IPS DF 6.9 (cell line): ENCODE measurements at places on chromosomes 11 and 22.

DNA sequence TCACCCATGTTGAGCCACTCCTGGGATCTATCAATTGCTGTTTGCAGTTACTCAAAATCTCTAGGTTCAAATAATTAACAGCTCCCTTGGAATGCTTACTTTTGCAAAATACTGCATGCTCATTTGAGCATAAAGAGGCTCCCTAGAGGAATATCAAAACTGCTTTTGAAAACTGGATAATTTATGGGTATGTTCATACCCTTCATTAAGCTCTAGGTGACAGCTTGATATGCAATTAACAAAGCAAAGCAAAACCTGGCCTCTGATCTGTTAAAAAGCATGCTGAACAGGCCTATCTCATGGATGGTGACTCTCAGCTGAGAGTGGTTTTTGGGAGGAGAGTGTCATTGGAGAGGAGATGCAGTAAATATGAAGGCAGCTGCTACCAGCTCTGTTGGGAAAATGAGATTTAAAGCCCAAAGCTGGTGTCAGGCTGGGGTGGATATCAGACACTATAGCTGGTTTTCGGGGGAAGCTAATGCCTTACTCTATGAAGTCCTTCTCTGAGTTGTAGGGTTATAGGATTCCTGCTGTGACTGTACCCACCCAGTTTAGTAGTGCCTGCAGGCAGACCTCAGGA is 110.9 kb downstream of the RASSF10 start:
- no peak for DNase-seq

GRCh38 chr11:71355281-71355680 is 92.9 kb downstream of the DHCR7 start:
- DNase-seq = no peak

DNA sequence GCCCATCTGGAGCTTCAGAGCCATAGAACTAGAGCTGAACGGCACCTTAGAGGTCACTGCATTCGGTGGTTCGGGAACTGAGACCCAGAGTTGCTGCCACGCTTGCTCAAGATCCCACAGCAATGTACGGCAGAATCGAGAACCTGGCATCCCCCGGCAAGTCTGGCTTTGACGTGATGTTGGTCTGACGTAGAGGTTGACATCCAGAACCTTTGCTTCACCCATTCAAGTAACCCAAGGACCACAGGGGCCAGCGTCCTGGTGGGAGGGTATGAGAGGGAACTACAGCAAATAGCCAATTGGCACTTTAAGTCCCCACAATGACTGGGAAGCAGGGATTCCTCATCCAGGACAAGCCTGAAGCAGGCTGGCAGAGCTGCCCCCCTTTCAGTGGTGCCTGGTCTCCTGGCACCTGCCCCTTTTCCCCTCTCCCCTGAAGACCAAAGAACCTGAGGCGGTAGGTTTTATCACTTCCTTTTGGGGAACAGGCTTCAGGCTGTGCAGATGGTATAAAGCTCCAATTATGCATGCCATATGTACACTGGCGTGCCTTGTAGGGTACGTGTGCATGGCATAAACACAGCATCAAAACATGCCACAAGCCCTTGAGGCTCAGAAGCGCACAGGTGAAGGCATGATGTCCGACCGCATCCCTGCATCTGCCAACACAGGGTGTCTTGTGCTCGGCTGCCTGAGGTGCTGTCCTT is 15.3 kb upstream of the TEF start:
- no peak for DNase-seq

- no peak for DNase-seq
Measured at GRCh38 chr11:20025332-20025840, 134.9 kb downstream of the DBX1 start.

DNA sequence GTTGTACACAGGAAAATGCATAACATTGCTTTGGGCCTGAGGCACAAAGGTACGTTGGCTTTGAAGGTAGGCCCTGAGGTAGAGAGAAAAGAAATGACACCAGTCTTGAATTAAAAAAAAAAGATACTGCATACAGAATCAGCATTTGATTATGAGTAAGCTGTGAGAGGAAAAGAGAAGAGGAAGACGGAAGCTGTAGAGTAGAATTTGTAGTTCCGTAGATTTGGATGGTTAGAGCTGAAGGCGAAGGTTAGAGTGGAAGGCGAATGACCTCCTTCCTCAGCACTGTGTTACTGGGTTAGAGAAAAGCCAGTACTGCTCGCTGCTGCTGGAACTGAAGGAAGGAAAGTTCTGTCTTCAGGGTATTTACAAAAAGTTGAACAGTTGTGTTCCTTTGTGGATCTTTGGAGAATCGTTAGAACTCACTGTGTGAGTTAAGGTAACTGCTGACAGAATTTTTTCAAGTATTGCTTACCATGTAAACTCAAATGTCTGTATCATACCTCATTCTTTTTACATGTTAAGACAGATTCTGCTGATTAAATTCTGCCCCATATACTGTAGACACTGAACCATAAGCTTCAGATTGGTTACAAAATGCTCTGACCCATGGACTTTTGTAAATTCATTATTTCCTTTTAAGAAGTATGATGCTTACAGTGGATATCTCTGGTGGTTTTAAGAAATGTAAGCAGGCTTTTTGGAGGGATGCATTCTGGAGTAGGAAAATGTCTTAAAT is 50.2 kb downstream of the MCAM start:
- DNase-seq = no peak

DNA sequence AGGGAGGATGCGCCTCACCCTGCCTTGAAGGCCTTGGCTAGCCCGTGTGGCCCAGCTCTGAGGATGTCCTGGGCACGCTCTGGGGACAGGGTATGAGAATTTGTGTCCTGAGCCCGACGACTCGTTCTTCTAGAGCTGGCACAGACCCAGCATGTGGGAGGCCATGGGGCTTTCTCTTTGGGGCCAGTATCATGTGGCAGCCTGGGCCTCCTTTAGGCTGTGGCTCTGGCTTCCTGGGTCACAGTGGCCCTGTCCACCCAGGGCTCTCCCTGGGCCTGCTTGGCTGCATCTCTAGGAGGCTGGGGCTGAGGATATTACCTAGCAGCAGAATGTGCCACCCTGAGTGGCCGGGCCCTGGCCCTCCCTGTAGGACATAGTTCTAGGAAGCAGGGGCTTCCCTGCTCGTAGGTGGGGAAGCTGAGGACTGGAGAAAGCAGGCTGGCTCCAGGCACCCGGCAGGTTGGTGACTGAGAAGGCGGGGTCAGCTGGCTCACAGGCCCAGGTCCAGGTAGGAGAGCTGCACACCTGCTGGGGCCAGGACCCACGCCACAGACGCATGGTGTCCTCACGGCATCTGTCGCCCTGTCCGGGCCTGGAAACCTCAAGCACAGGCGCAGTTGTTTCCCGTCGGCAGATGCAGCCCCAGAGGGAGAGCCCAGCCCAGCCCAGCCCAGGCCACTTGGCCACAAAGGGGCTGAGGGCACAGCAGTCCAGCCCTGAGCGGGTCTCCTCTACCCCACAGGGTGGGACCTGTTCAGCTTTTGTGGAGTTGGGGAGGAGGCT is 6.8 kb downstream of the CCDC188 start:
- no peak for DNase-seq

GRCh38 chr22:47008208-47008885 is 245.9 kb downstream of the TBC1D22A start:
- DNase-seq = no peak

DNA sequence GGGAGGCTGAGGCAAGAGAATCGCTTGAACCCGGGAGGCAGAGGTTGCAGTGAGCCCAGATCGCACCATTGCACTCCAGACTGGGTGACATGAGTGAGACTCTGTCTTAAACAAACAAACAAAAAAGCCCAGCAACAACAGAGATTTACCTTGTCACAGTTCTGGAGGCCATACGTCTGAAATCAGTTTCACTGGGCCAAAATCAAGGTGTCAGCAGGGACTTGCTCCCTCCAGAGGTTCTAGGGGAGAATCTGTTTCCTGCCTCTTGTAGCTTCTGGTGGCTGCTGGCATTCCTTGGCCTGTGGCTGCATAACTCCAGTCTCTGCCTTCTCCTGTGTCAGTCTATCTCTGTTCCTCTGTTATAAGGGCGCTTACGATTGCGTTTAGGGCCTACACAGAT is 1.5 kb downstream of the DDX10 start:
- DNase-seq = no peak

DNA sequence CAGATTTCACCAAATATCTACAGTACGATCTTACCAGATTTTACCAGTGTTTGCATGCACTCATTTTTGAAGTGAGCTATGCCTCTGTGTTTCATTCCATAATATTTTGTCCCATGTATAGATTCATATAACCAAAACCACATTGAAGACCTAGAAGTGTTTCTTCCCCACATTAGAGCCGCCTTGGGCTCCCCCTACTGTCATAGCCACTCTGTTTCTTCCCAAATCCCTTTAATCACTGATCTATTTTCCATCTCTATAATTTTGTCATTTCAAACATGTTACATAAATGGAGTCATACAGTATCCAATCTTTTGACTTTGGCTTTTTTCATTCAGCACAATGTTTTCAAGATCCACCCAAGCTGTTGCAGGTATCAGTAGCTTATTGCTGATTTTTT is 12.7 kb downstream of the MRGPRX3 start:
- DNase-seq = no peak

DNA sequence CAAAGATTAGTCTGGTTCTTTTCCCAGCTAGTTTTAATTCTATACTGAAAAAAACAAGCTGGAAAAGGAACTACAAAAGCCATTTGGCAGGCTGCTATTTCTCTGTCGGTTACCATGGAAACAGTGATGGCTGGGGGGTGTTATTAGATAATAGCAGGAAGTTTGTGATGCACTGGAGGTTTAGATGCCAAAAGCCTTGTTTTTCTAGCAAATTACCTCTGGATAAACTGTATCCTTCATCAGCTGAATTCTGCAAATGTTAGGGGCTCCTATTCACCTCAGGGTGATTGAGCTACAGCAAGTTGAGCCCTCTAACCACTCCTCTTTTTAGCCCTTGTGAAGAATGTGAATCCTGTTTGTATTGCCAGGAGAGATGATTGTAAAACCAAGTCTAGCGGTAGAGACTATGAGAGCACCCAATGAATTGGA is 25.2 kb downstream of the ALKBH3 start:
- no peak for DNase-seq

- no peak for DNase-seq
Measured at GRCh38 chr11:19919050-19919561, 206.5 kb downstream of the NAV2 start.

GRCh38 chr11:85752890-85753581 is 57.9 kb downstream of the SYTL2 start:
- DNase-seq = no peak

DNA sequence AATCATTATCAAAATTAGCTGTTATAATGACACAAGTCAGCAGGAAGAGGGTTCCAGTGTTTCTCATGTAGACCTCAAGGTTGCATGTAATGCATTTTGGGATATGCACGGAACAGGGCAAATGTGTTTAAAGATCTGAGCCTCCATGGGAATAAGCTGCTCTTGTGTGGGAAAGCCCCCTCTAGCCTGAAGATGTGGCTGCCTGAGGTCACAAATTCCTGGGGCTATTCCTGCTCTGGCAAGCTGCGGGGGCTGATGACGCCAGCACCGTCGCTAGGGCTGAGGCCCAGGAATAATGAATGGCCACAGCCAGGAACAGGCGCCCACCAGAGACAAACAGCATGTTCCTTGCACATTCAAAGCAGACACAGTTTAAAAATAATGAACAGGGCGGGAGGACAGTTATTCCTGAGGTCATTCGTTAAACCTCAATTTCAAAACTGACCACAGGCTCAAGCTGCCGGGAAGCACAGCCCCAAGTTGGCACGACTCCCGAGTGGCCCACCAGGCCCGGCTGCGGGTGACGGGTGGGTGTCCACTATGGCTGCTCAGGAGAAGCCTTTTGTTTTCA is 11.7 kb downstream of the OSBPL5 start:
- DNase-seq = no peak

DNA sequence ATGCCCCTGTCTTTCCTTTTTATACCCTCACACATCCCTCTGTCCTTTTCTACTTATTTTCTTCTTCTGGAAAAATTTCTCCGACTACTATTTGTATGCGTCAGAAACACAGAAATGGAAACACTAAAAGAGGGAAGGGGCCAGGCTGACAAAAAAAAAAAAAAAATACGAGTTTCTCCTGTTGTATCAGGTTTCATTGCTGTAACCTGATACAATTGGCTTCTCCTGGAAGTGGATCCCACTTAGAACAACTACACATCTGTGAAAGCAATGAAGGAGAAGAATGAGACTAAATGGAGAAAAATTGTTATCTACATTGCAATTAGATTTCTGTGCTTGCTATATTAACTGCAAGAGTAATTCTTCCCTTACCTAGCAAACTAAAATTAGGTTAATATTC is 393.9 kb downstream of the GUCY1A2 start:
- DNase-seq = no peak

GRCh38 chr11:94550513-94550912 is 6.8 kb downstream of the FUT4 start:
- DNase-seq = no peak

DNA sequence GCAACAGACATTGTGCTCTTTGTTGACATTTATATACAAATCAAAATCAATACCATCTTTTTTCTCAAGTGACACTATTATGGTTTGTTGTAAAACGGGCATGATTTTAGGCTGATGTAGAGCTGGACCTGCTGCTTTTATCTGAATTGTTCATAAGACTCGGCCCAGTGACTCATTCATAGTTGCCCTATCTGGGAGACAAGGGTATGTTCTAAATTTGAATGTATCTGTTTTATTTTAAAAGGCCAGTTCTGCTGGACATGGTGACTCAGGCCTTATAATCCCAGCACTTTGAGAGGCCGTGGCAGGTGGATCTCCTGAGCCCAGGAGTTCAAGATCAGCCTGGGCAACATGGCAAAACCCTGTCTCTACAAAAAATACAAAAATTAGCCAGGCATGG is 39.3 kb downstream of the CEP295 start:
- no peak for DNase-seq

- no peak for DNase-seq
Measured at GRCh38 chr11:112025707-112026106, 499 bp downstream of the DLAT start.

GRCh38 chr22:31235081-31235480 is 23.0 kb downstream of the LIMK2 start:
- no peak for DNase-seq

DNA sequence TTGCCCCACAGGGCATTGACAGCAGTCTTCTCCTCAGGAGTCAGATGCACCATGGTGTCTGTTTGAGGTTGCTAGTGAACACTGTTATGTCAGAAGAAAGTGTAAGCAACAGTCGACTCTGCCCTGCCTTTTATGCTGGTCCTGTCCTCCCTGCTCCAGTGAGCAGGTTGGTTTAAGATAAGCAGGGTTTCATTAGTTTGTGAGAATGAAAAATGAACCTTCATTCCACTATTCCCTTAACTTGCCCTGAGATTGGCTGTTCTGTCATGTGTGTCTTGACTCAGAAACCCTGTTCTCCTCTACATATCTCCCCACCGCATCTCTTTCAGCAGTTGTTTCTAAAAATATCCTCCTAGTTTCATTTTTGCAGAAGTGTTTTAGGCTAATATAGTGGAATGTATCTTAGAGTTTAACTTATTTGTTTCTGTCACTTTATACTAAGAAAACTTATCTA is at the start of gene HBD:
HBD (minus strand) TSS at position 103 of the 454 bp plus-strand sequence; CDS start at position 53, 50 bp downstream.
- no peak for DNase-seq
